ENCODE measurements at places on chromosomes 16 and 17. TPM values are rescaled to one million over a fixed set of nuclear protein-coding genes. Genes with fewer than 3 reads are reported as not detected.

The KRTAP2-3 gene
- not detected for total RNA-seq

The HSD17B2 gene
- total RNA-seq = not detected

The KRT36 gene
- total RNA-seq = not detected

The KCNJ2 gene
- 5.1 TPM for total RNA-seq

The OTOP3 gene
- total RNA-seq = not detected

The GDE1 gene
- total RNA-seq = 39.0 TPM

The BAIAP3 gene
- total RNA-seq = 1.2 TPM

DNA sequence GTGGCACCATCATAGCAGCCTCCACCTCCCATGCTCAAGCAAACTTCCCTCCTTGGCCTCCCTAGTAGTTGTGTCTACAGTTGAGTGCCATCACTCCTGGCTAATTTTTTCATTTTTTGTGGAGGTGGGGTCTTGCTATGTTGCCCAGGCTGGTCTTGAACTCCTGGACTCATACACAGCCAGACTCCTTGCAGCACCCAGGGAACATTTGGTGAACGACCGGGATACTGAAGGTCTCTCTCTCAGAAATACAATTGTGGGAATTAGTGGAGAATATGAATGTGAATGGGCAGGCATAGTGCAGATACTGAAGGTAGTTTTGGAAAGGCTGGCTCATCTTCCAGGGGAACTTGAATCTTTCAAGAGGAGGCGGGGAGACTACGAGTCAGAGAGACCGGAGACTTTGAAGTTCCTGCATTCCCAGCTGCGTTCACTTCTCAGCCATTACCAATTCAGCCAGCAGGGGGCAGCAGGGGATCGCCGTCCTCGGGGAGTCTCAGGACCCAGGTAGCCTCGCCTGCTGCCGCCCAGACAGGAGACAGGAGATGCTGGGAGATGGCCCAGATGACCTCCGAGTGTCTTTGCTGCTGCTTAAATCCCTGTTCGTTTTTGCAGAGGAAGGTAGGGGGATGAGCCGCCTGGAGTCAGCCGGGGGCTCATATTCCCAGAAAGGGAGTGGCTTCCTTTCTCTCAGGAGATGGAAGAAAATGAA is 68.6 kb downstream of the HAPSTR1 start:
- peak; percentile 59 for DNase-seq

GRCh38 chr17:73950593-73950914 is 252.9 kb upstream of the RPL38 start:
- DNase-seq = no peak

- DNase-seq = no peak
These were observed 372.9 kb downstream of the CDH13 start for GRCh38 chr16:82999711-83000110.

DNA sequence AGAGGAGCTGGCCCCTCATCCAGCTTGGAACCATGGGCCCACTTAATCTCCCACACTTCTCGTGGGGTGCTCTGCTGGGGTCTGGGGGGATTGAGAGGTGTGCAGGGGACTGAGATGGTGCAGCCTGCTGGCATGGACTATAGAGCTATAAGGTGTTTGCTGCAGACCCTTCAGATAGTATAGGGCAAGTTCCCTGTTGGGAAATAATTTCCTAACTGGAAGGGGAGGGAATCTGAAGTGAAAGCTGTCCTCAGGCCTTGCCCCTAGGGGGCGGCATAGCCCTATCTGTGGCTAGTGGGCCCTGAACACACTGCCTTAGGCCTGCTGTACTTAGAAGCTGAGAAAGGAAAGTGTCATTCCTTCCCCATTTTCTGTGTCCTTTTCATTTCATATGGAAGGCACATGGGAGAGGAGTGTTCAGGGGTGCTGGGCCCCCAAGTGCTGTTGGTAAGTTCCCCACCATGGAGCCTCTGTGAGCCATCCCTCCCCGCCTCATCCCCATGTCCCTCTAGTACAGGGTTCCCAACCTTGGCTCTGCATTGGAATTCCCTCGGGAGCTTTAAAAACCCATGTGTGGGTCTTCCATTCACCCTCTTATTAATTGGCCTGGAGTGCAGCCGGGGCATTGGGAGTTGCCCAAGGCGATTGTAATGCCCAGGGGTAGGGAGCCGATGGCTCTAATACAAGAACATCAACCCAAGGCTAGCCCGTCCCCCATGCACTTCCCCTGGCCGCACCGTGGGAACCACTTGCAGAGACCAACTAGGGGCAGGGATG is 19.7 kb downstream of the GOSR2 start:
- peak; percentile 88 for DNase-seq

DNA sequence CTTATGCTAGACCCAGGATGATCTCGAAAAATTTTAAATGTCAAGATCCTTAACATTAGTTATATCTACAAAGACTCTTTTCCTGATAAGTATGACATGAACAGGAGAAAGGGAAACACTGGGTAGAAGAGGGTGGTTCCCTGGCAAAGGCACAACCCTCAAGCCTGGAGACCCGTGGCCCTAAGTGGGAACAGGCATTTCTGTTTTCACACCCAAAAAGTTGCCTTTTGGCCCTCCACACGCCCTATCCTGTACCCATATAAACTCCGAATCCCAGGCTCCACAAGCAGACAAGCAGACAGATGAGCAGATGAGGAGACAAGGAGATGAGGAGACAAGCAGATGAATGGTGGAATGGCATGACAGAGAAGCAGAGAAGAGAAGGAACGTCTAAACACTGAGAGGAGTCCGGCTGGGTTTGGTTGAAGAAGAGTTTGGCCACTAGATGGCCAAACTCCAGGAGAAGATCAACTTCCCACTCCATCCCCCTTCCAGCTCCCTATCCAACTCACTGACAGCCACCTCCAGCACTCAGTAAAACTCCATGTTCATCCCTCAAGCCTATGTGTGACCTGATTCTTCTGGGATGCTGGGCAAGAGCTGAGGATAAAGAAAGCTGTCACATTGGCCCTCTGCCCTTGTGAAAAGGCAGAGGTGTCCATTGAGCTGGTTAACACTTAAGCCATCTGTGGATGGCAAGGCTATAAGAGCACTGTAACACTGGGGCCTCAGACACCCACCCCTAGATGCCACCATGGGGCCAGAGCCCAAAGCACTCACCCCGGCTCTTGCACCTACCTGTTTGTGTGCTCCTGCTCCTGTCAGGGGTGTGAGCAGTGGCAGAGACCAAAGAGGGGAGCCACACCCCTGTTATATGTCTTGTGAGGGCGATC is 139.6 kb upstream of the FAM20A start:
- no peak for DNase-seq

GRCh38 chr16:78045865-78046581 is 23.7 kb downstream of the CLEC3A start:
- peak; percentile 82 for DNase-seq

DNA sequence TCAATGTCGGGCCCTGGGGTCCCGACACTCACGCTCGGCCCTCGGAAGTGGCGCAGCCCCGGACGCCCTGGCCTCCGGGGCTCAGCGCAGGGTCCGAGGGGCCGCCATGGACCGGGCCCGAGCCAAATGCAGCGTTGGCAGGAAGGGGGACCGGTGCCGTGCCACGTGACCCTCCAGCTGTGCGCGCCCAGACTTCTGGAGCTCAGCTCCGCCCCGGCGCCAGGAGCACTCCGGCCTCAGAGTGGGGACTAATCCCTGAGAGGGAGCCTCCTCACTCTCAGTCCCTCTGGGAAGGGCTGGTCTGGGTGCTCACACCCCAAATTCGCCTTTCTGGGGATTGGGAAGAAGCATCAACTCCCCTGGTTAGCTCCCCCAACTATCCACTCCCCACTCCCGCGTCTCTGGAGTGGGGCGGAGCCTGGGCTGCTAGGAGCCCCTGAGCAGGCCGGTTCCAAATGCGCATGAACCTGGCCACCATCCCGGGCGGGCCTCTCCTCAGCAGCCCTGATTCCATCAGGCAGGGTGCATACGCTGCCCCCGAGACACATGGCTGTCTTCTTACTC is at the start of gene B3GNT9:
B3GNT9 (minus strand) TSS at position 166 of the 564 bp plus-strand sequence. CDS start 513 bp downstream, outside the sequence.
- peak; percentile 89 for DNase-seq

DNA sequence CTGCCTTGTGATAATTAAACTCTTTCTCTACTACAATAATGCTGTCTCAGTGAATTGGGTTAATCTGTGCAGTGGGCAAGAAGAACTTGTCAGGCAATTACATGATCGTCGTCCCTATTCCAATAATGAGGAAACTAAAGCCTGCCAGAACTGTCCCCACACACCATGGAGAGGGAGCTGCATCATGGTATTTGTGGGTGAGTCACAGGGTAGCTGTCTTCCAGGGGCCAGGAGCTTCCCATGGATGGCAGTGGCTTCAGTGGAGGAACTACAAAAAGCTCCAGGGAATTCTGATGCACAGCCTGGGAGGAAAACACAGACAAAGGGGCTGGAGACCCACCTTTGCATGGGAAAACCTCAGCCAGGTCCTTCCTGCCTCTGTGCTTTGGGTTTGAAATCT is 83.3 kb upstream of the C16orf82 start:
- no peak for DNase-seq

DNA sequence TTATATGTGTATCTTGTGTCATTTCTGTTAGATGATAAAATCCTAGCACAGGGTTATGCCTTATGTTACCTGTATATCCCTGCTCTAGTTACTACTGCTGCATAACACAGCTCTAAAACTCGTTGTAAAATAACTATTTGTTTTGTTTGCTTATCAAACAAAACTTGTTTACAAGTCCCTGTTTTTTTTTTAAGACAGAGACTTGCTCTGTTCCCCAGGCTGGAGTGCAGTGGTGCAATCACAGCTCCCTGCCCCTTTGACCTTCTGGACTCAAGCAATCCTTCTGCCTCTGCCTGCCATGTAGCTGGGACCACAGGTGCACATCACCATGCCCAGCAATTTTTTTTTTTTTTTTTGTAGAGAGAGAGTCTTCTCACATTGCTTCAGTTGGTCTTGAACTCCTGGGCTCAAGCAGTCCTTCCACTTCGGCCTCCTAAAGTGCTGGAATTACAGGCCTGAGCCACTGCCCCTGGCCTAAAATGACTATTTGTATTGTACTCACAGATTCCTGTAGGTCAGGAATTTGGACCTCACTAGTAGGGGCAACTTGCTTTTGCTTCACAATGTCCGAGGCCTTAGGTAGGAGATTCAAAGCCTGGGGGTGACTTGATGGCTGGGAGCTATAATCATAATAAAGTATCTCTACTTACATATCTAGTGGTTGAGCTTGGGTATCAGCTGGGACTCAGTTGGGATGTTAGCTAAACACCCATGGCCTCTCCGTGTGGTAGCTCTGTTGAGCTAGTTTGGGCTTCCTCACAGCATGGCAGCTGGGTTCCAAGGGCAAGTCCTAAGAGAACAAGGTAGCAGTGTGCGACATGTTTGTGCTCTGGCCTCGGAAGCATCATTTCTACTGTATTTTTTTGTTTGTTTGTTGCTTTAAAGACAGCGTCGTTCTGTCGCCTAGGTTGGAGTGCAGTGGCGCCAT is 12.6 kb downstream of the DUSP14 start:
- no peak for DNase-seq

GRCh38 chr16:54493061-54493460 is 206.5 kb upstream of the IRX3 start:
- no peak for DNase-seq

Measured in aorta (tissue), 5 donors.